ENCODE measurements at places on chromosomes 7 and 10.
A peak's percentile ranks its signal among the peaks of the same experiment; 100 is the strongest.

DNA sequence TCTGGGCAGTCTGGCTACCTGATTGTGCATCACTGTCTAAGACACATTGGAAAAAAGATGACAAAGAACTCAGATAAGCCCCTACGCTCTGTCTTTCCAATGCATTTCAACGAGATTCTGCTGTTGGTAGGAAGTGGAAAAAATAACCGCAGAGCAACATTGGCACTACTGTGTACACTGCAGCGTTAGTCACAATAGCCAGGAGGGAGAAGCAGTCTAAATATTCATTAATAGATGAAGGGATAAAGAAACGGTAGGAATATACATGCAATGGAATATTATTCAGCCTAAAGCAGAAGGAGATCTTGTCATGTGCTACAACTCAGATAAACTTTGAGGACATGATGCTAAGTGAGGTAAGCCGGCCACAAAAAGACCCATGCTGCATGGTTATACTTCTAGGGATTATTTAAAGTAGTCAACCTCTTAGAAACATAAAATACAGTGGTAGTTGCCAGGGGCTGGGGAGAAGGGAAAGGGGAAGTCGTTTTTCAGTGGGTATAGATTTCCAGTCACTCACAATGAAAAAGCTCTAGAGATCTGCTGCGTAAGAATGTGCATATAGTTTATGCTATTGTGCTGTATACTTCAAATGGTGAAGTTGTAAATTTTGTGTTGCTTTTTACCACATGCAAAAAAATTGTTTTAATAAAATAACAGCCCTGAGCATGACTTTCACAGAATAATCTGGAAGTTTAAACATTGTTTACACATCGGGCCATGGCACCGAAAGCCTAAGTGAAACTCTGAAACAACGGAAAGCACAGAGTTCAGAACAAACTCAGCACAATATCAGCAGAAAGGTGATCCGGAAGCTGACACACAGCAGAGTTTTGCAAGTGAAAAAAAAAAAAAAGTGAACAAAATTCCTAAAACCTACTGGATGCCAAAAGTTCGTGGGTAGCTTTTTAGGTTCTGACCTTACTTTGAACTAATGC, 40.1 kb downstream of the ELMO1 start:
- DNase-seq, result no peak

DNA sequence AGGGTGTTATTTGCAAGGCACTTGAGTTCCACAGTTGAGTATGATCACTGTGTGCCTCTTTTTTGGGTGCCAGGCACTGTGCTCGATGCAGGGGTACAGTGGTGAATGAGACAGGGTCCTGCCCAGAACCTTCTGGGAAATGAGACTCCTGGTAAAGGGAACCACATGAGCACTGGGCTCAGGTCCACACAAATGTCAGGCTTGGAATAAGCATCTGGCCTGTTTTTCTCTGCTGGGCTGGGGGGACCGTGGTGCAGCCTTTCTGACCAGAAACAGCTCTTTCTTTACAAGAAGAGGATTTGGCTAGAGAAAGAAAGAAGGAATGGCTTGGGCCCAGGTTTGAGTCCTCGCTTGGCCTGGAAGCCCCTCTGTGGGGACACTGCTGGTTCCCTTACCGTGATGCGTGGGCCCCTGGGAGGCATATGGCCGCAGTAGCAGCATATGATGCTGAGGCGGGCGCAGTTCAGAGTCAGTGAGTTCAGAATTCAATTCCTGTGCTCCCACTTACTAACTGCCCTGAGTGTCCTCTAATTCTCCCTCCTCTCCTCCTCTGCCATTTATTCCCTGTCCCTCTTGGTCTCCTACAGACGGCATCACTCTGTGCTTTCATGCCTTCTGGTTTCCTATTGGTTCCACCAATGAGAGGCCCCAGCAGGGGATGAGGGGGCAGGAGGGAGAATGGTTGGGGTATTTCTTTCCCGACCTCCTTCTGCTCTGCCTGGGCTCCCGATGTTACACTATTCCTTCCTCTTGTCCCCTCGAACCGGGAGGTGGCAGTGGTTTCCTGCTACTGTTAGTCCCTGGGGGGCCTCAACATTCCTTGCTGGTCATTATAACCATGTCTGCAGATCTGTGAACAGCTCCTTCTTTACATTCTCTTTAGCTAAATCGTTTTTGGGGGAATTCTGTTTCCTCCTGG, 9.6 kb upstream of the KCP start:
- no peak for DNase-seq

GRCh38 chr7:68364886-68365625, 1233.2 kb upstream of the AUTS2 start:
- peak; percentile 76 for DNase-seq

GRCh38 chr10:23459308-23459939, 20.5 kb downstream of the OTUD1 start:
- no peak for DNase-seq

- DNase-seq, result peak; percentile 15
Measured at GRCh38 chr10:14779001-14779651, 4.4 kb upstream of the FAM107B start.

- DNase-seq, result no peak
Measured at GRCh38 chr10:4260483-4261124, 475.6 kb upstream of the KLF6 start.

DNA sequence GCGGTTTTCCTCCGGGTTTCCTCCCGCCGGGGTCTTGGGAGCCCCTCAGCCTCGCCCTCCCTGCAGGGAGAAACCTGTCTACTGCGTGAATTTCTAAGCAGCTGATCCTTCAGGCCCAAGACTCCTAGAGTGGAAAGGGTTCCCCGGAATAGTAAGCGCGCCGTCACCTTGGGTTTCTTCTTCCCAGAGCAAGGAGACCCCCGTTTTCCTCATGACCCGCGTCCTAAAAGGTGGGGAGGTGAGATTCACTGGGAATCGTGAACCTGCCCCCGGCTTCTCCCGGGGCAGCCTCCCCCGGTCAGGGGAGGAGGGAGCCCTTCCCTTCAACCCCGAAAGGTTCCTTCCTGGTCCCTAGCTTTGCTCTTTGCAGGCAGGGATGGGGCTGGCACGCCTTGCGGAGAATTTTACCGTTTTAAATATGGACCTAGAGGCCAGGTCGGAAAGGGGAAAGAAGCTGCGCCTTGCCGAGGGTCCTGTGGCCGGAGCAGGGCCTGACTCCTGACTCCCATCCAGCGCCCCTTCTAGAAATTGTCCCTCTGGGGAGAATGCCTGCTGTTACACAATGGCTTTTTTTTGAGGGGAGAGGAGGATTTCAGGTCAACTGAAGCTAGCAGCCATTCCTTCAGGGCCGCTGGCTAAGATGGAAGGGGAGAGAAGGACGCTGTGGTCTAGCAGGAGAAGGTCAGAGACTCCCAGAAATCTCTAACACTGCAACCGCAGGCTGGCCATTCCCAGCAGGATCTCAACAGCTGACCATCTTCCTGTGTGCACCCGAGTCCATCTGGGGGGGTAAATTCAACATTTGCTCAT, 11.6 kb upstream of the MNX1 start:
- no peak for DNase-seq

DNA sequence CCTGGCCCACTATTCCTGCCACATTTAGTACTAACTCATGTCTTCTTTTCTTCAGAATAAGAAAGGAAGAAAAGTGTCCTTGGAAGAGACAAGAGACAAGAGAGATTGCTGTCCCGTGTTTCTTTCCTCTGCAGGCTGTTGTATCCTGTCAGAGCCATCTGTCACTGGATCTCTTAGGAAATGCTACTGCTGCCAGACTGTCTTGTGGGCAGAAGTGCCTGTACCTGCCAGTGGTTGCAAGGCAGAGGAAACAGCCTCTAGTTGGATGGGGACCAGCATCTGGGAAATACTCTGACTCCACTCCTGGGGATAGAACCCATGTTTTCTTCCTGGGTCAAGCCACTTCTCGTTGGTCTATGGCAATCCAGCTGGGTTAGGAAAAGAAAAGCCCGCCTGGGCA, 16.7 kb upstream of the MAP3K8 start:
- DNase-seq, result no peak

GRCh38 chr7:67962863-67963262, 966.2 kb downstream of the TYW1 start:
- no peak for DNase-seq

GRCh38 chr10:132185601-132186487, 904 bp upstream of the DPYSL4 start:
- no peak for DNase-seq

DNA sequence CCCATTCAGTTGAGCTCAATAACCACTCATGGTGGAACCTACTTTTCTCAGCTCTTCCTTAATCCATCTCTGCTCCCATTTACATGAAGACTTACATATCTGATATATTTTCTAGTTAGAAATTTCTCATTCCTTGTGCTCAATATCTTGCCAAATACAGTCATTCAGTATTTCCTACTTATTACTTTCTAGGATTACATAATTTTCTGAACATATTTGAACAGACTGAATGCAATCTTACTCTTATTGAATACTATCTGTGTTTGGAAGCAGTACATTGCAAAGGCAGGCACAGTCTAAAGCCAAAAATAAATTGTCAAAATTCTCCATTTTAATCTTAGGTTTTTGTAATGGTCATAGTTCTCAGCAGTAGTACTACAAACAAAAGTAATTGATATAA, 126.0 kb downstream of the GNAI1 start:
- no peak for DNase-seq

- DNase-seq, result no peak
Measured at GRCh38 chr7:16930946-16931345, 49.2 kb upstream of the AGR3 start.

DNA sequence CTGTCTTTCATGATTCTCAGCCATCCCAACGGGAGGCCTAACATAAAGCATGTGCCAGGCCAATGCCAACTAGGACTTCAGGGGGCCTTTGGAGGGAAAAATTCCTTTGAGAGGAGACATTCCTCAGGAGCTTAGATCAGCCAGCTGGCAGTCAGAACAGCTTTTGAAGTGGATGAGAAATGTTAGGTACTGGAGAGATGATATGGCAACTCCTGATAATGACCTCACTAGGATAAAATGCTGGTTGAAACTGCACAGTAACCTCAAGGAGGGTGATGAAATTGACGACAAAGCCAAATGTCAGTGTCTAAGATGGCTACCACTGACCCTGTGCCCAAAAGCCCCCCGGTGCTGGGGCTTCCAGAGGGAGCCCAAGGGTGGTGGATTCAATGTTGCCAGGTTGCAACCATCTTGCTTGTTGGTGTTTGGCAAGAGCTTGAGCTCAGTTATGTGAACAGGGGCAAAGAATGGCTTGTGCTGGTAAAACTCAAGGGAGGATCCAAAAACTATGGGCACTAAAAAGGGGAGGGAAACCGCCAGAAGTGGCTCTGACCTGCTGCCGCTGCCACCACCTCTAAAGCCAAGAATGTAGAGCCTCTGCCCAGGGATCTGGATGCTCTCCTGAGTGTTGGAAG, 121.2 kb downstream of the UBE2H start:
- peak; percentile 100 for DNase-seq

DNA sequence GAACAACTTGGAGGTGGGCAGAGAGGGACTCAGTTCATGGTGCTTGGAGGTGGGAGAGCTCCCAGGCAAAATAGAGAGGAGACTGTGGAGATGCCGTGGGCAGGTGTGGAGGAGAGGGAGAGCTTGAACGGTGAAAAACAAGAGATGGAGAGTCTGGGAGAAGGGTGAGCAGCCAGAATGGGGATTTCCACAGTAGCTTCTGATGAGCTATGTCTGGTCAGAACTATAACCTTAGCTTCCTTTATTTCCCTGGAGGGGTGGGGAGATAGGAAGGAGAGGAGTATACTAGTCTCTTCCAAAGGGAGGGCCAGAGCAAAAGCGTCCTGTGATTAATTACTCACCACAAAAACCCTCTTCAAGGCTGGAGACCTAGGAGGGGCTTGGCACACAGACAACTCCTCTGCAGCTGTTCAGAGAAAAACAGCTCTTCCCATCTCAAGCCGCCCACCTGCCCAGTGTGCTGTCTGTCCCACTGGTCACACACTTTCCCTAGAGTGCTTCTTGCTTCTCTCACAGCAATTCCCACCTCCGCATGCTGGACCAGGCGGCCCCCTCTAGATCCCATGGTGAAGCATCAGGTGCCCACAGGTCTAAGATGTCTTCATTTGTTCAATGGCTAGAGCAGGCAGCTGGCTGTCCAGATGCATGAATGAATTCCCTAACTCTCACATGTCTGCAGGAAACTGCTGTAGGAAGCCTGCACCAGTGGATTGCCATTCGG, 41.9 kb downstream of the TAS2R41 start:
- DNase-seq, result peak; percentile 80

GRCh38 chr10:130369645-130370381, 233.6 kb downstream of the GLRX3 start:
- no peak for DNase-seq

- DNase-seq, result peak; percentile 0
Measured at GRCh38 chr7:1787681-1788235, 117.7 kb downstream of the ELFN1 start.

GRCh38 chr10:91564026-91564425, 68.8 kb downstream of the PPP1R3C start:
- no peak for DNase-seq

GRCh38 chr7:4185721-4186512, 496.2 kb upstream of the FOXK1 start:
- DNase-seq, result no peak

- DNase-seq, result no peak
Measured at GRCh38 chr7:154568346-154568745, 434.6 kb downstream of the PAXIP1 start.

- no peak for DNase-seq
Measured at GRCh38 chr7:41038211-41038610, 664.7 kb downstream of the INHBA start.

DNA sequence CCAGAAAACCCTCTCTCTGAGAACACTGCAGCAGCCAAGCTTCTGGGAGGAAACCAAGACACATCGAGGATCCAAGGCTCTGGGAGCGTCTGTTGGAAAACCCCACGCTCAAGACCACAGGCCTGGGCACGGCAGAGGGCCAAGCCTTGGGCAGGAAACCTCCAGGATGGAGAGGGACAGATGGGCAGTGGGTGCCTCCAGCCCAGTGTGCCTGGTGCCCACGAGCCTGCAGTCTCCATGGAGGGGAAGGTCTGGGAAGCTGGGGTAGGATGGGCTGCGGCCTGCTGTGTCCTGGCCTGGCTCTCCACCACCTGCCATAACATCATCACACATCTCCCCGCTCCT, 96.1 kb downstream of the FAM53B start:
- no peak for DNase-seq

GRCh38 chr10:62388328-62388727, 14.2 kb downstream of the ZNF365 start:
- no peak for DNase-seq

GRCh38 chr7:129649128-129649690, 37.7 kb downstream of the NRF1 start:
- no peak for DNase-seq

All from NCI-H226 (cell line).